NCI-H2029 (cell line): ENCODE measurements at places on chromosomes 7 and 10.

DNA sequence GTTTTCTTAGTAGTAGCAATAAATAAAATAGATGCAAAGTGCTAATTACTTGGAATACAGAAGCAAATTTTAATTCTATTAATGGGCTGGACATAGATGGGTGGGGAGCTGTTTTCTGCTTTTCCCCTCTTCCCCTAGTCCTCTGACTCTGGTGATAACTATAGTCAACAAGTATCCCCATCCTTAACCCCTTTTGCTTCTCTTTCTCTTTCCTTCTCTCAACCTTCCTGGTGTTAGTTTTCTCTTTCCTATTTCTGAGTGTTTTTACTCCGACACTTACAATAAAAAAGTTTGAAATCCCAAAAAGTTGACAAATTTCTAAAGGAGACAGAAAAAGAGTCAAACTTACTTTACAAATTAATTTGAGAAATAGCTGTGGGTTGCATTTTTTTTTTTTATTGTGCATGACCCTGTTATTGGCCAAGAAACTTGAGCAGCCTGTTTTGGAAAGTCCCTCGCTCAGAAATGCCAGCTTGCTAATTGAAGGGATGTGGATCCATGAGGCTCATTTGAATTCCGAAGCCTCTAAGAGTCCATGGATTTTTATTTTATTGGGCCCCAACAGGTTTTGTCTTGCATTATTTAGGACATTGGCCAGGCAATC lies 2.4 kb downstream of the FAS start:
- no peak for DNase-seq

- DNase-seq = no peak
Observed at GRCh38 chr7:143924851-143925250, 10.2 kb upstream of the OR2F2 start.

- peak; percentile 26 for DNase-seq
Observed at GRCh38 chr10:70887804-70888800, at the start of gene PCBD1. Gene PCBD1 (minus strand): TSS chr10:70888565. CDS start chr10:70888533, 32 bp downstream.

- no peak for DNase-seq
Observed at GRCh38 chr10:86411852-86412560, 45.4 kb upstream of the GRID1 start.

DNA sequence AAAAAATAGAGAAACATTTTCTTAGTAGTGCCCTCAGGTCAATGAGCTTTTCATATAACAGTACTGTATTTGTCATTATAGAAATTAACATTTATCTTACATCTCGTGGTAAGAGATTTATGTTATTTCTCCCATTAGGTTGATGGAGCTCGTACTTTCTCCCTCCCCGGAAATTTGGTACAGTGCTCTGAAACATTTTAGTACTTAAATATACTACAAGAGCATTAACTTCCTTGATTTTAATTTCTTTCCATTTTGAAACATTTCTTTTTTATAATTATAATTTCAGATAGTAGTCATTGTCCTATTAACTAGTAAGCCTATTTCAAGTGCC lies 205.4 kb downstream of the MBL2 start:
- no peak for DNase-seq

GRCh38 chr10:16992611-16993119 lies 136.9 kb downstream of the CUBN start:
- no peak for DNase-seq

DNA sequence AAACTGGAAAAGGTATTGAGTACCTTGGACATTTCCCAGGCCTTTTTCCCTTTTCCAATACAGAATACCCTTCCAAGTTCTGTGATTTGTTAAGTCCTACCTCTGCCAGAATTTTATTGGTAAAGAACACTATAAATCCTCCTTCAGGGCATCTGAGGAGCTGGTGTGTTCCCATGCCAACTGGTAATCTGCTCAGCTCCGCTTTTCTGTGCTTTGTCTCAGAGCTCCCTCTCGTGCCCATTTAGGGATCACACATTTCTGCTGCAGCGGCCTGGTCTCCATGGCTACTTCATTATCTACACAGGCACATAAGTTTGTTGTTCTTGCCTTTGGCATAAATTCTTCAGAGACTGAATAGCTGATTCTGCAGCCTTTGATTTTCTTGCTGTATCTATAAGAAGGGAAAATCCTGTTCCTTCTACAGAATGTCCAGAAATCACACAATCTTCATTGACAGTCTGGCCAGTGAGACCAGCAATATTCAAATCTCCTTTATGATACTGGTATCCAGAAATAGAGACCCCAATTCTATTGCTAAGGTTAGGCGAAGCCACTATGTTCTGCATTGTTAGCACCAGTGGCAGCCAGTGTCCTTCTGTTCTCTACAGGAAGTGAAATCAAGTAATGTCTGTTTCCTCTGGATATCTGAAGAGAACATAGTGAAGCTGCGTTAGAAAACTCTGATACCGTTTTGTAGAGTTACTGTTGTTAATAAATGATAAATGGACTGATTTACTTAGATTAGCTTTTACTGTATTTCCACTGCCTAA lies 51.9 kb downstream of the DENND11 start:
- peak; percentile 83 for DNase-seq

- no peak for DNase-seq
Observed at GRCh38 chr10:28558923-28559508, 26.1 kb downstream of the WAC start.

- no peak for DNase-seq
Observed at GRCh38 chr10:44895280-44895679, 15.9 kb upstream of the TMEM72 start.
